Eye (tissue), 1 donor: ENCODE measurements at places on chromosomes 11 and 22.

DNA sequence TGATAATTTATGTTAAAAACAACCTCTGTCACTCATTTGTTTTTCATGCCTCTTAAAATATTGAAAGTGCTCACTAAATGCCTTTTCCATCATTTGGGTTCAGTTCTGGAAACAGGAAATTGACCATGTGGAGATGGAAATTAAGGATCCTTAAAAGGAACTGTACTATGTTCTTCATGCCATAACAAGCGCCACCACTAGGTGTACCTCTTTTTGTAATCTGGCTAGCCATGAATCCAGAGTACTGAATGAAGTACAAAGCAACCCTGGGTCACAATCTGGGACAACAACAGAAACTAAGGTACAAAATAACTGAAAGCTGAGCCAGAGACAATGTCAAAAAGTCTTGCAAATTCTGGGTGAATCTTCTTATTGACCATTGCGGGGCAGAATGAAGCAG is 559.1 kb downstream of the FAM181B start:
- no peak for DNase-seq

DNA sequence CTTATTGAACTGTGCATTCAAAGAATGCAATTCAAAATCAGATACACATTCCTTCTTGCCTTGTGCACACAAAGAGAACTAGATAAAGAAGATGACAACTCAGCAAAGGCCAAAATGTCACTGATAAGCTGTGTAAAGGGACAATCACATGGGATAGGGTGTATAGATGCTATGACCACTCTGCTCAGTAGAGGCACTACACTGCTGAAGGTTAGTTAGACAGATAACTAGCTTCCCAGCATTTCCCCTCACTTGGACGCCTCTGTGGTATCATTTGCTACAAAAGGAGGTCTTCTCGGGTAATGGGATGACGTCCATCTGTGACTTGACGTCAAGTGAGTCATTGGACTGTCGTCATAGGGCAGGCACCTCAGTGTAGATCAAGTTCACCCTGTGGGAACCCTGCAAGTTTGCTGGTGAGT is 424.9 kb upstream of the CCDC90B start:
- DNase-seq: no peak

DNA sequence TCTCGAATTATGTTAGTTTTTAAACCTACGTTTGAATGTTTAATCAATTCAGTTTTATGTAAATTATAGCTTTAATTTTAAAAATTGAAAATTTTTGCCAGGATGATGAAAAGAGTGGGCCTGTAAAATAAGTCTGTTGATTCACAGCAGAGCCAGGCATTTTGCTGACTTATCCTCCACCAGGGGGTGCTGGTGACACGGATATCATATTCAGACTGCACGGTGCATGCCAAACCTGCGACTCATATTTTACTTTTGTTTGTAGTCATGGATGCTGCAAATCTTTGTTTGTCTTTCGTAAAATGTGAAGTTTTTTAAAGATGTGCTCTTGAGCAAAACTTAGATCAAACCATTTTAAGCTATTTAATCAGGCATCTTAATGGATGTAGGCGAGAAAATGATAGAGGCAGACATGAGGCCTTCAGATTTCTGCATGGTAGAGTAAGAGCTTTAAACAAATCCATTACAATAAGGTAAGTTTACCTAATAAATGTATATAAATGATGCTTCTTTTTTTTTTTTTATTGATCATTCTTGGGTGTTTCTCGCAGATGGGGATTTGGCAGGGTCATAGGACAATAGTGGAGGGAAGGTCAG is 3.6 kb upstream of the OR8B3 start:
- DNase-seq: peak; percentile 77

DNA sequence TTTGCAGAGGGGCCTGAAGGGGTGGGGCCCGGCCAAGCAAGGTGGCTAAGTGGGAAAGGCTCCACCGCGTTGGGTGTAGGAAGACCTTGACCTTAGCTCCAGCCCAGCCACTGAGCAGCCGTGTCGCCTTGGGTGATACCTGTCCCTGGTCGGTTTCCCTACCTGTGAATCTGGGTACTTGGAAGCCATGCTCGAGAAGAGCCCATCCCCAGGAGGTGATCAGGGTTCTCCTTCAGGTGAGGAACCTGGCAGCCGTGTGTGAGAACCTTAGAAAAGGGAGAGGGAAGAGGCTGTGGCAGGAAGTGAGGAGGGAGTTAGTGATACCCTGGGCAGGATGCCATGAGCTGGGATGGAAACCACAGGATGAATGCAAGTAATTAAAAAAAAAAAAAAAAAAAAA is 21.6 kb downstream of the PPARA start:
- DNase-seq: no peak

- DNase-seq: no peak
These were observed 14.5 kb upstream of the SUSD2 start for GRCh38 chr22:24166811-24167210.

- no peak for DNase-seq
These were observed 2.8 kb downstream of the ZNHIT2 start for GRCh38 chr11:65114538-65115171.

GRCh38 chr22:44224166-44224565 is 43.4 kb downstream of the PARVG start:
- DNase-seq: peak; percentile 22

DNA sequence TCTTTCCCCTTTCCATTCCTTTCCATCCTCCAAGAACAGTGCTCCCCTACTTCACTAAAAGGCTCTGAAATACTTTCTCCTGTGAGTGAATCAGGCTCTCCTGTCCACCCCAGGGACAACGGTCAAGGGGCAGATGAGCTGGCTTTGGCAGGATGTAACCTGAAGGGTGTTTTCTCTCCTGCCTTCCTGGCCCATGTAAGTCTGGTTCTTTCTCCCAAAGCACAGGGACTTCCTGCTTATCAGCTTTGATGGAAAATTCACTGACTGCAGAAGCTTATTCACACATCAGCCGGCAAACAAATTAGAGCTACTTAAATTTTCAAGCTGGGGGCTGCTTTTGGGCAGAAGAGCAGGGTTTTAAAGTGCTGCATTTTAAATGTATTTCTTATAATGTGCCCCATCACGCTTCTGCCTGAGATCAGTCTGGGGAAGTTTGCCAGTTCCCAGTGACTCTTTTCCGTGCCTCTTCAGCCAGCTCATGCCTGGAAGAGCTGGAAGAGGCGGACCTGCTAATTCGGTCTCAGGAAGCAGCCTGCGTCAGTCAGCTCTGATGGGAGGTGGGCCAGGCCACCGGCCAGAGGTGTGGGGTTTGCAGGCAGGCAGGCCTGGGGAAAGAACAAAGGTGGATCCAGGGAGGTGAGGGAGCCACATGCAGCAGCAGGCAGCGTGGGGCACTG is 140.4 kb upstream of the TBCEL start:
- peak; percentile 27 for DNase-seq

- no peak for DNase-seq
These were observed 84.2 kb downstream of the MORC2 start for GRCh38 chr22:30884211-30885000.

DNA sequence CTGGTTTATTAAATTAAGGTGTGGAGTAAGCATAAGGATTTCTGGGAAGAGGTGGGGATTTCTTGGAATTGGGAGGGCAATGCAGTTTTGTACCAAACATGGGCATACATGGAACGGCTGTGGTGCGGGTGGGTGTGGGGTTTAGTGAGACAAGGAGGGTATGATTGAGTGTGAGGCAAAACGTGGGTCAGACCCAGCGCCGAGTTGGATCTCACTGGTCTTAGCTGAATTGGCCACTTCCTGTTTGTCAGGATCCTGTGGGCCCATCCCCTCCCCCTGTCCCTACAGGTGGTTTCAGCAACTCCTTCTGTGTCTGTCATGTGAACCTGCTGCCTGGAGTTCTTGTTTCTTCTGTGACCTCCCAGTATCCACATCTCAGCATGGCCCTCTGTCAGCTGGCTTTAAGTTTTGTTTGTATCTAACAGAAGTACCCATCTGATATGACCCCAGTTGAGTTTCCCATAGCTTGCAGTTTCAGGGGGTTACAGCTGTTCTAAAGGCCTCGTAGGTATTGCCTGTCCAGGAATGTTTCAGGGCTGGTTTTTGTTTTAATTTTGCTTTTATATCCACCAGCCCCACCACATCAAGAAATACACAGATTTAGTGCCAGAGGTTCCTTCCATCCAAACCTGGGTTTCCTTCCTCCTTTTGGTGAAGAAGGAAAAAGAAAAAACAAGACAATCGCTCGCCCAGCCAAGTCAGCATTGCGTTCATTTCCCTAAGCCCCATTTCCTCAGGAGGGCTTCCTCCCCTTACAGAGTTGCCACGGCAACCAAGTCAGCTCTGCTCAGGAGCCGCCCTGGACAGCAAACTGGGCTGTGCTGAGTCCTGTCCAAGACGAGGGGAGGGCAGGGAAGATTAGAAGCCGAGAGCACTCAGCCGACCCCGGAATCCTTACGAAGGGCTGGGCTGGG is 6.0 kb downstream of the APOL1 start:
- DNase-seq: peak; percentile 89
